ENCODE measurements at places on chromosomes 1 and 21.

DNA sequence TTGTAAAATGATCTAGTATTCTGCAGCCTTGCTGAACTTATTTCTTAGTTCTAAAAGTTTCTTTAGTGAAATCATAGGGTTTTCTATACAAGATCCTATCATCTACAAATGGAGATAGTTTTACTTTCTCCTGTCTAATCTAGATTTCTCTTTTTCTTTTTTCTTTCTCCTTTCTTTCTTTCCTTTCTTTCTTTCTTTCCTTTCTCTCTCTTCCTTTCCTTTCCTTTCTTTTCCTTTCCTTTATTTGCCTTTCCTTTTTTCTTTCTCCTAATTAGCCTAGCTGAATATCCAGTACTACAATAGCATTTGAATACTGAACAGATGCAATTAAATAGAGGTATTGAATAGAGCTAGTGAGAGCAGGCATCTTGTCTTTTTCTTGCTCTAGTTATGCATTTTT lies 186.6 kb upstream of the SPAG17 start:
- no peak for DNase-seq

DNA sequence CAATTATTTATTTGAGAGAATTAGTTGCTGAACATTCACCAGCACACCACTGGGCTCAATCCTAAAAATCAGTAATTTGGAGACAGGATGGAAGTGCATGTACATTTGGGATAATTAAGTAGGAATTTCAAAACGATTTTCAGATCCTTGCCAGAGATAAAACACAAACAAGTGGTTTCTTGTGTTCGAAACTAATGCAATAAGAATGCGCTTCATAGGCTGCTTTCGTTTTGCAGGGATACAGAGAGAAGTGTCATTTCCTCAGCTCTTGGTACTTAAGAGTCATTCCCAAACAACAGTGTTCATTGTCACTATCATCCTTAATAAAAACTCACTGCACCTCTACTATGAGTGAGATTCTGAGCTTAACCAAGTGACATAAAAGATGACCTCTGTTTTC lies 20.6 kb upstream of the USP24 start:
- peak; percentile 83 for DNase-seq

- DNase-seq = no peak
Measured at GRCh38 chr1:94669198-94669597, 127.6 kb upstream of the F3 start.

DNA sequence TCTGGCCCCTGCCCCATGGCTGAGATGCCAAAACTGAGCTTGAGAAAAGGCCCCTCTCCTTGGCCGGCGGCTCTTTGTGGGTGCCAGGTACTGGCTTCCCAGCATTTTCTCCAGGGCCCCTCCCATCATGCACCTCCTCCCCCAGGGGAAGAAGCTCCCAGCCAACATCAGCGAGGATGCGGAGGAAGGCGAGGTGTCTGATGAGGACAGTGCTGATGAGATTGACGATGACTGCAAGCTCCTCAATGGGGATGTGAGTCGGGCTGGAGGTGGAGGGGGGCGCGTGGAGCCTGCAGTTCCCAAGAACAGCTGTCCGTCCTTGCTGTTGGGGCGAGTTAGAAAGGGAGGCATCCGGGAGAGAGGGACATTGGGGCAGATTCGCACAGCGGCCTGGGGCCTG lies 13.5 kb downstream of the PLCH2 start:
- no peak for DNase-seq

DNA sequence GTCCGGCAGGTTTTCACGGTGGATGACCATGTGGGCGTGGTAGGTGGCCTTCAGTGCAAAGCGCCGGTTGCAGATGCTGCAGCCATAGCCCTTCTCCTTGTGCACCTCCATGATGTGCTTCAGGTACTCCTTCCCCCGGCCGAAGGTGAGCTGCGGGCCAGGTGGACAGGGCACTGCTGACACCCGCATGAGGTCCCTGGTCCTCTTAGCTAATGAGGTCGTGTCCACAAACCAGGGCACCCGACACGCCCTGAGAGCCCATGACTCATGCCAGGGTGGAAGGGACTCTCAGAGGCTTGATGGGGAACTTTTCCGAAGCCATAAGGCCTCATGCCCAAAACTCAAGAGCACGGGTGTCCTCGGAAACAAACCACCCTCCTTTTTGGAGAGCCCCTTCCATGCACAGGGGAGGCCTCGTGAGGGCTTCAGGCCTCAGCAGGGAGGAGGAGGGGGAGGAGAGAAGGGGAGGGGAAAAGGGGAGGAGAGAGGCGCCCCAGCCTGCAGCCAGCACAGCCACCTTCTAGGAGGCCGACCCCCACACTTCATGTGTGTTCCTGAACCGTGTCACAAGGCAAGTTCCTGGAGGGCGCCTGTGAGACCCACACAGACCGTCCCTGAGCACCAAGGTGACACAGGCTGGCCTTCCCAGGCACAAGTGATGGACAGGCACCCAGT lies 54.4 kb upstream of the RIPK4 start:
- DNase-seq = no peak

GRCh38 chr21:18049461-18049860 lies 195.2 kb upstream of the CHODL start:
- no peak for DNase-seq

DNA sequence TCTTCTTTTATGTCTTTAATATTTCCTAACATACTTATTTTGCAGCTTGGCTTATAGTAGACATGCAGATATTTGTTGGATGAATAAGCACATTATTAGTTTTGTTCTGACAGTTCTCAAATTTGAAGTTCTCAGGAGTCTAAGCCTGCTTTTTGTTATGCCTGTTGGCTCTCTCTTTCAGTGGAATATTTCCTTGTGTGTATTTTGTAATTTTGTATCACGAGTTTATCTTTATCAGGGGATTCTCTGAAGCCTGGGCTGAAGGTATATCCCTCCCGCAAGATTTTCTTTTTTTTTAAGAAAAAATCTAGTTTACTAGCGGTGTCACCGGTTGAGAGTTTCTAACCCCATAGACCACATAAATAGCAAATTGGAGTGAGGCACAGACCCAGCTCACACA lies 105.9 kb downstream of the RGL1 start:
- no peak for DNase-seq

DNA sequence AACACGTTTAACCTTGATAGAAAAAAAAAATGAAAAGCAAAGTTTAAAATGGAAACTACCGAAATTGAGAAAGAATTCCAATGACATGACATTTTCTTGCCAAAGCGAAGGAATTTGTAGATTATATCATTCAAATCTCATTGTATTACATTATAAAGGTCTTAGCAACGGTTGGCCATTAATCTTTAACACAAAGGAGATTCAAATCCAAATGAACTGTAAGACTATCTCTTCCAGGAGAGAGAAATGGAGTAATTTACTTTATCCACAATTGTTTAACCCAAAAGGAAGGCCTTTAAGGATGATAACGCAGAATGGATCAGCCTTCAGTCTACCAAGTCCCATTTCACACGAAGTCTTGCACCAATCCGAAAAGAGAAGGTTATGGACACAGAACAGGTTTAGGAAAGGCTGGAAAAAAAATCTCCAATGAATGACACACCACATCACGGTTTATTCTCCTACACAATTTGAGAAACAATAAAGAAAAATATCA lies 1.5 kb downstream of the ENAH start:
- DNase-seq = peak; percentile 46

DNA sequence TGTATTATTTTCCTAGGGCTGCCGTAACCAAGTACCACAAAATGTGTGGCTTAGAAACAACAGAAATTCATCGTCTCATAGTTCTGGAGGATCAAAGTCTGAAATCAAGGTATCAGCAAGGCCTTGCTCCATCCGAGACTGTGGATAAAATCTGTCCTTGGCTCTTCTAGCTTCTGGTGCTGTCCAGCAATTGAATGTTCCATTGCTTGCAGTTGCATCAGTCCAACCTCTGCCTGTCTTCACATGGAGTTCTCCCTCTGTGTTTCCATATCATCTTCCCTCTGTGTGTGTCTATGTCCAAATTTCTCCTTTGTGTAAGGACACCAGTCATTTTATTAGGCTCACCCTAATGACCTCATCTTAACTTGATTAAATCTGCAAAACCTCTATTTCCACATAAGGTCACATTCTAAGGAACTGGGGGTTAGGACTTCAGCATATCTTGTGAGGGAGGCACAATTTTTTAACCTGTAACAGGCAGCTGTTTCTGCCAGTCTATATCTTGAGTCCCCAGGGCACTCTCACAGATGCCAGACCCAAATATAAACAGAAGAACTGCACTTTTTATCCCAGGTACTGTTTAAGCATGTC lies 84.2 kb downstream of the ERG start:
- DNase-seq = peak; percentile 35

- DNase-seq = peak; percentile 83
Measured at GRCh38 chr21:37871121-37871862, 45.0 kb downstream of the KCNJ6 start.

DNA sequence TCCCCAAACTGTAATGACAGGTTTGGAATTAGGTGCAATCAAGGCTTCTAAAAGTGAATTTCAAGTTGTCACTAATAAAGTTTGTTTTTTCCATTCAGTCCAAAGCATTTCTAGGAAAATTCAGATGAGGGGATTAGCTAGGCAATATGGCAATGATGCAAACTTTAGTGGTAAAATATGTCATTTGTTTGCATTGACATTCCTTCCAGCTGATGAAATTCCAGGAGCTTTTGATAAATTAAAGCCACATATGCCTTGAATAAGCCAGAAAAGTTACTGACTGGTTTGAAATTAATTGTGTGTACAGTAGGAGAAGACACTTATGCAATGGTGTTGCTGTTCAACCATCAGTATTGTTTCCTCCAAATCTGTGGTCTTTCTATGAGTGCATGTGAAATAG lies 57.8 kb downstream of the MROH9 start:
- no peak for DNase-seq

DNA sequence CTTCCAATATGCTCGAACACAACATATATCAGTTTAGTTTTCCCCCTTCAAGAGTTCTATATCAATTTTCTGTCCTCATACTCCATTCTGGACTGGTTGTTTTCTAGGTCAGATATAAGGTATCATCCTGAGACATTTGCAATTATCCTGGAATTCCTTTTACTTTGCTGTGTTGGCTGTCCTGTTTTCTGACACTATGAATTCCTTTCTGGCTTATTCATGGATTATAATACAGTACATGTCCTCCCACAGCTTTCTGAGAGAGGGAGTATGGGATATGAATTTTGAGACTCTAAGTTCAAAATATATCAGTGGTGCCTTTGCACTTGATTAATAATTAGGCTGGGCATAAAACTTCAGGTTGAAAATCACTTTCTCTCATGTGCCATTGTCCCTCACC lies 11.9 kb downstream of the PHTF1 start:
- DNase-seq = peak; percentile 44

DNA sequence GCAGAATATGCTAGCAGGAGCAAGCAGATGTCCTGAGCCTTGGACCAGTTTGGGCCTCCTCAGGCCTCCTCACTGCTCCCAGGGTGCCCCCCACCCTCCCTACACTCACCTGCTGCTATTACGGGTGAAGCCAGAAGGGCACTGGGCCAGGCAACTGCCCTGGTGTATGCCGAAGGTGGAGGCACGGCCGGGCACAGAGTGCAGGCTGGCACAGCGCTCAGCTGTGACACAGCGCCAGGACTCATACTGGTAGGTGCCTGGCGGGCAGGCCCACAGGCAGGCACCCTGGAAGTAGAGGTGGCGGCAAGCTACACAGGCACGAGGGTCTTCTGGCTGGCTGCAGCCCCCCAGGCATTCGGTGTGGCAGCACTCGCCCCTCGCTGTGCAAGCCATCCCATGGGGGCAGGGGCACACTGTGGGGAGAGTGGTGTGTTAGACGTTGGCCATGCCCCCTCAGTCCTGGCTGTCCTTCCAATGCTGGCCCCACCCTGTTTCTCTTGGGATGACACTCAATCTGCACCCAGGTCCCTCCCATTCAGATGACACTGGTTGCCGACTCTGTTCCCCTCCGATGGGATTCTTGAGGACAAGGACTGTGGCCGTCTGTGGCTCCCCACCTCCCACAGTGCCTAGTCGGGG lies 7.0 kb downstream of the INSRR start:
- DNase-seq = no peak

GRCh38 chr21:43981871-43982210 lies 30.3 kb upstream of the TRAPPC10 start:
- DNase-seq = no peak

- DNase-seq = peak; percentile 66
Measured at GRCh38 chr1:215636258-215636965, 69.3 kb downstream of the KCTD3 start.

- peak; percentile 66 for DNase-seq
Measured at GRCh38 chr1:234065794-234066447, 161.4 kb downstream of the SLC35F3 start.
